Dermis microvascular lymphatic vessel endothelial cell (primary cell): ENCODE measurements at places on chromosomes 2 and 18. TPM values are rescaled to one million over a fixed set of nuclear protein-coding genes. Genes with fewer than 3 reads are reported as not detected.

The ITGB1BP1 gene
- total RNA-seq: 32.5 and 32.9 TPM in 2 replicates

The ANKRD12 gene
- 14.0 and 16.2 TPM in 2 replicates for total RNA-seq

GRCh38 chr18:23658285-23658684 is 4.4 kb downstream of the ANKRD29 start:
- DNase-seq: no peak

The TXNL1 gene
- total RNA-seq: 14.6 and 22.0 TPM in 2 replicates

DNA sequence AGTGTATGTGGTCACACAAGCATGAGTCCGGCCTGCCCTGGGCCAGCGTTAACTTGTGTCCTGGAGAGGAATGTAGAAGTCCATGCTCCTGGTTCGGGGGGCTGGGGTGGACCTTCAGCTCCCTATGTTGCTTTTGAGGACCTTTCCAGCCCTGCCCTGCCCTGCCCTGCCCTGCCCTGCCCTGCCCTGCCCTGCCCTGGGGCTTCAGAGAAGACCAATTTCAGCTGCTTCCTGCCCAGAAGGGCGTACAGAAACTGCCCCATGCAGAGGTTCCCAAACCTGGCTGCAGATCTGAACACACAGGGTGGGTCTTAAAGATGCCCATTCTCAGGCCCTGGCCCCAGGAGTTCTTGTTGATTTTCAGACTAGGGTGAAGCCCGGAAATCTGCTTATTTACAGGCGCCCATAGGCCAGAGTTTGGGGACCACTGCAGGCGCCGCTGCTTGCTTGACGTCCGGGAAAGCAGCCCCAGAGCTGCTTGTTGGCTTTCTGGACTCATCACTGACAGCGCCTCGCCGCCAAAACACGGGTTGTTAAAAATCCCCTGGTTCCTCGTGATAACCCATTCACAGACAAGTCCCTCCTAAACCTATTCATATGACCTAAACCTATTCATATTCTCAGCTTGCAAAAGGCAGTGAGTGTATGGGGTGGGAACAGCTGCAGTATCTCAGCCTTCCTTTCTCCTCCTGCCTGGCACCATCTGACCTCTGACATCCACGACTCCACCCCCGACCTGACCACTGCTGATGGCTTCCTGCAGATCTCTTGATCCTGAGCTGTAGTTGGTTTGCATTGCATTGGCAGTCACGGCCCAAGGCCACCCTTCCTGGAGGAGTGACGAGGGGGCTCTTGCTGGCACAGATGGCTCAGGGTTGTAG is 198.3 kb downstream of the GLI2 start:
- no peak for DNase-seq

DNA sequence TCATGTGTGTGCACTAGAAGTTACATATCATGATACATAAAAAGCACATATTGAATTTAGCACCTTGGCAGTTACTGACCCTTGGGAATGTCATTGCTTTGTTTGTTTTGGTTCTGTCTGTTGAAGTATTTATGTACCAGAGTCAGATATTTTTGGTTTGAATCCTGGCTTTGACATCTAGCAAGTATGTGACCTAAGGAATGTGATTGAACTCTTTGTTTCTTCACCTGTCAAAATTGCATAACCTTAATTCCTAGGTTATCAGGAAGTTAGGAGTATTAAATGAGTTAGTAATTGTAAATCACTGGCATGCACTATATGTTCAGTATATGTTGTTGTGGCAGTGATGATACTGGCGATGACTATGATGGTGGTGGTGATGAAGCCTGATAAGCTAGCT is 1003.5 kb upstream of the NRXN1 start:
- no peak for DNase-seq

The GCG gene
- total RNA-seq: not detected in 2 replicates

DNA sequence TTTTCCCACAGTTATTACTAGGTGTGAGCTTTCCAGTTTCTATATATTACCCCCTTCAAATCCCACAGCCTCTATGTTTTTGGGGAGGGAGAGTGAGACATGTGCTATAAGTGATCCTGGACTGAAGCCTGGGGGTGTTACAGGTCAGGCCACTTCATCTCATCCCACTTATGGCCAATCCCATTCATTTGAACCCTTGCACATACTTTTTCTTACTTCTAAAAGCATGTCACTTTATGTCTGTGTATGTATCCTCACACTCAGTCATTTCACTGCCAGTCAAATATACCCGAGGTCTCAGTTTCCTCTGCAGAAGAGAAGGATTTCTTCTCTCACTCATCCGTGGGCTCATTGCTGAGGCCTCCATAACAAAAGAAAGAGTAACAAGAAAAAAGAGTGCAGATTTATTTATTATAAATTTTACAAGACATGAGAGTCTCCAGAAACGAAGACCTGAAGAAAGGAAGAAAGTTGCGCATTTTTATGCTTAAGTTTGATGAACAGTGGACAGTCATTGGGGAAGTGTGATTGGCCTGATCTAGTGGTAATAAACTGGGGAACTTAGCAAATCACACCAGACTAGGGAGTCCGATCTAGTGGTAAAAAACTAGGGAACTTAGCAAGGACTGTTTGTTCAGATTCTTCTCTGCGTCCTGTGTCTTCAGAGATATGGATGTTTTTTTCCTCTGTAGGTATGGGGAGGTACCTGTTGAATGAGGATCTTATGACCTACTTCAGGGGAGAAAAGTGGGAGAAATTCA is 52.1 kb downstream of the ICOS start:
- DNase-seq: no peak

GRCh38 chr18:77155031-77155430 is 22.4 kb upstream of the MBP start:
- DNase-seq: no peak

DNA sequence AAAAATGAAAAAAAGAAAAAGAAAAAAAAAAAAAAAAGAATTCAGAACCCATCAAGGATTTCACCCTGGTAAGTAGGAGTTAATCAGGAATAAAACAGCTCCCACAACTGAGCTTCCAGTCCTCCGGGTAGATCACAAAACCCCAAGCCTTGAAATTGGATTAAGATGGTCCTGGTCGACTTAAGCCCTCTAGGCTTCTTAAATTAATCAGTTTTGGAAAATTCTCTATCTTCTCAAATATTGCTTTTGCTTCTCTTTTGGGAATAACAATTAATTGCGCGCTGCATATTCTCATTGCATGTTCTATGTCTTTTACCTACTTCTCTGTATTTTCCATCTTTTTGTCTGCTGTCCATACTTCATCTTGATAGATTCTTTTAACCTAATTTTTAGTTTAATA is 348.0 kb upstream of the MEX3C start:
- DNase-seq: no peak

- no peak for DNase-seq
These were observed 86.4 kb downstream of the AP1S3 start for GRCh38 chr2:223751012-223751411.

The TNFAIP6 gene
- total RNA-seq: not detected in 2 replicates

- no peak for DNase-seq
These were observed 4.9 kb downstream of the KLHL30 start for GRCh38 chr2:238143239-238143951.

- DNase-seq: no peak
These were observed 517.2 kb upstream of the ACVR2A start for GRCh38 chr2:147327613-147328012.

GRCh38 chr2:190455358-190456095 is 47.4 kb downstream of the MFSD6 start:
- DNase-seq: no peak

GRCh38 chr2:96771796-96772618 is 11.3 kb downstream of the CNNM4 start:
- DNase-seq: no peak

The TMEFF2 gene
- total RNA-seq: not detected in 2 replicates

DNA sequence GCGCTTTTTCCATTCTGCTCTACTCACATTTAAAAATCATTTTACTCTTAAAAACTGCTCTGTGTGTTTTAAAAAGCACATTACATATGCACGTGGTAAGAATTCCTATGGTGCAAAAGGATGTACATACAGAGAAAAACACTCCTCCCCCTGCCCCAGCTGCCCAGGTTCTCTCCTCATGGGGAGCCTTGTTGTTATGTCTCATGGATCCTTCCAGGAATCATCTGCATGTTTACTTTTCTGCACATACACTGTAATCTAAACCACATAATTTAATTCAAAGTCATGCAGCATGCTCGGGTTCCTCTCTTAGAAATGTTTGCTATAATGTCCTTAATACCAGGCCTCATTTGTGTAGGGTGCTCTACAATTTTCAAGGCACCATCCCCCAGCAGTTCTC is 243.3 kb downstream of the LOXHD1 start:
- DNase-seq: no peak

The UGT1A10 gene
- not detected in 2 replicates for total RNA-seq

DNA sequence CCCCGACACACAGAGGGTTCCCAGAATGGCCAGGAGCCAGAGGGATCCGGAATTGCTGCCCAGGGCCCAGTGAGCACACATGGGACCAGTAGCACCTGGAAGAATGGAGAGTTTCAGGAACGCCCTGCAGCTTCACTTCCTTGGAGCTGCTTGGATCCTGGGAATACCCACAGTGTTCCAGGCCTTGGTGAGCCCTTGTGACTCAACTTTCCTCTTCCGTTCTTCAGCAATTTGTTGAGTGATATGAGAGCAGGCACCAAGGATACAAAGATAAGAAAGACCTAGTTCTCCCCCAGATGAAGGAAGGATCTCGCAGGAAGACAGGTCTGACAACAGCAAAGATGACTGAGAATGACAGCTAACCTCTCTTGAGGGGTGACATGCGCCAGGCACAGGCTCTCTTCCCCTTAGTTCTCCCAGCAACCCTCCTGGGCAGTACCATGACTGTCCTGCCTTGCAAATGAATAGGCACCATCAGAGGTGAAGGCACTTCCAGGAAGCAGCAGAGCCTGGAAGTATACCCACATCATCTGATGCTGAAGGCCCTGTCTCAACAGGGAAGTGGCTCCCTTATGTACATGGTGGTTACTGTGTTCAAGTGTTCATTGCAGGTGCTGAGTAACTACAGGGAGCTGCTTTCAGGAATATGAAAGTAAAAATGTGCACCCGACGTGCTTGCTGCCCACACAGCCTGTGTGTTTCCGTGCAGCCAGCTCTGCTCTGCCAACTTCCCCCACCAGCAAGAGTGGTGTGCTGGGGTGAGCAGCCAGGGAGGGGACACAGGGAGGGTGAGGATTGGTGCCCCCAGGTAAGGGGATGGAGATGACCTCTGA is 116.2 kb downstream of the STPG4 start:
- no peak for DNase-seq

The EVA1A gene
- 40.2 and 52.1 TPM in 2 replicates for total RNA-seq

- no peak for DNase-seq
These were observed 130.1 kb downstream of the LNPK start for GRCh38 chr2:175872005-175872348.

- DNase-seq: peak; percentile 10
These were observed 185.9 kb upstream of the LINC00305 start for GRCh38 chr18:64334748-64335147.

DNA sequence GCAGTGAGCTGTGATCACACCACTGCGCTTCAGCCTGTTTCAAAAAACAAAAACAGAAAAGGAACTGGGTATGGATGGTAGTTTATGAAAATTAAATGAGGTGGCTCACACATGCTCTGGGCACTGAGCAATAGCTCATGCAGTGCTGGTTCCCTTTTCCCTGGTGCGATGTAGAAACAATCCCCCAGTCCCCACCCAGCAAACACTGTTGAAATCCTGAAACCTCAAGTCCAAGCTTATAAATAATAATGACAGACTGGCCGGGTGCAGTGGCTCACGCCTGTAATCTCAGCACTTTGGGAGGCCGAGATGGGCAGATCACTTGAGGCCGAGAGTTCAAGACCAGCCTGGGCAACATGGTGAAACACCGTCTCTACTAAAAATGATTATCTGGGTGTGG is 55.4 kb upstream of the SMAD2 start:
- DNase-seq: no peak

The RRM2 gene
- 18.1 and 29.1 TPM in 2 replicates for total RNA-seq

- no peak for DNase-seq
These were observed 30.6 kb upstream of the EPG5 start for GRCh38 chr18:45997700-45998151.

GRCh38 chr2:153823880-153824279 is 47.8 kb upstream of the GALNT13 start:
- DNase-seq: no peak

The CSRNP3 gene
- 0.13 and 0.38 TPM in 2 replicates for total RNA-seq

The GNAL gene
- 0.39 and 0.51 TPM in 2 replicates for total RNA-seq

The HMSD gene
- not detected in 2 replicates for total RNA-seq

The MC2R gene
- total RNA-seq: not detected in 2 replicates

- no peak for DNase-seq
These were observed 211.7 kb upstream of the RASGRP3 start for GRCh38 chr2:33264766-33265165.
